Left lung (tissue), 14 donors: ENCODE measurements at places on chromosomes 7 and 10. TPM values are rescaled to one million over a fixed set of nuclear protein-coding genes. Genes with fewer than 3 reads are reported as not detected.
A peak's percentile ranks its signal among the peaks of the same experiment; 100 is the strongest.

GRCh38 chr7:28224172-28224571 is 43.6 kb upstream of the JAZF1 start:
- H3K27ac ChIP-seq, result no peak overlapping the region
- no peaks in the 10 kb centered on the region for H3K36me3 ChIP-seq
- H3K4me1 ChIP-seq, result no peaks in the 10 kb centered on the region
- H3K4me3 ChIP-seq, result no peak overlapping the region
- DNase-seq, result no peak
- H3K27me3 ChIP-seq, result no peaks in the 10 kb centered on the region

Gene CTNNA3
- polyA plus RNA-seq, result 5.8 TPM

GRCh38 chr7:142968229-142968628 is 6.1 kb upstream of the KEL start:
- H3K36me3 ChIP-seq, result no peaks in the 10 kb centered on the region
- no peak overlapping the region for H3K27ac ChIP-seq
- H3K4me3 ChIP-seq, result no peak overlapping the region
- peaks cover 13% of the 10 kb centered on the region for H3K27me3 ChIP-seq
- H3K4me1 ChIP-seq, result no peaks in the 10 kb centered on the region
- no peak for DNase-seq

DNA sequence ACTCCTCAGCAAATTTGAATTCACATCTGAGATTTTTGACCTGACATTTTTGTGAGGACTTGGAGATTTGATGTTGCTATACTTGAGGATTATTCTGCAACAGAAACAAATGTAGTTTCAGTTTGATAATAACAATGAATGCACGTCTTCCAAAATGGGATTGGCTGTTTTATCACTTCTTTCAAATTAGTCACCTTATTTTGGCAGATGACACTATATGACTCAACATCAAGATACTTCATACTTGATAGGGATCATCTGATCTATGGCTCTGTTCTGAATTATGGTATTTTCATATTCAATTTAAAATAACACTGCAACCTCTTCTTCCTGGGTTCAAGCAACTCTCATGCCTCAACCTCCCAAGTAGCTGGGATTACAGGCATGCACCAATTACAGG is 24.2 kb downstream of the ARL5B start:
- no peak overlapping the region for H3K4me3 ChIP-seq
- no peak for DNase-seq
- H3K4me1 ChIP-seq, result no peaks in the 10 kb centered on the region

DNA sequence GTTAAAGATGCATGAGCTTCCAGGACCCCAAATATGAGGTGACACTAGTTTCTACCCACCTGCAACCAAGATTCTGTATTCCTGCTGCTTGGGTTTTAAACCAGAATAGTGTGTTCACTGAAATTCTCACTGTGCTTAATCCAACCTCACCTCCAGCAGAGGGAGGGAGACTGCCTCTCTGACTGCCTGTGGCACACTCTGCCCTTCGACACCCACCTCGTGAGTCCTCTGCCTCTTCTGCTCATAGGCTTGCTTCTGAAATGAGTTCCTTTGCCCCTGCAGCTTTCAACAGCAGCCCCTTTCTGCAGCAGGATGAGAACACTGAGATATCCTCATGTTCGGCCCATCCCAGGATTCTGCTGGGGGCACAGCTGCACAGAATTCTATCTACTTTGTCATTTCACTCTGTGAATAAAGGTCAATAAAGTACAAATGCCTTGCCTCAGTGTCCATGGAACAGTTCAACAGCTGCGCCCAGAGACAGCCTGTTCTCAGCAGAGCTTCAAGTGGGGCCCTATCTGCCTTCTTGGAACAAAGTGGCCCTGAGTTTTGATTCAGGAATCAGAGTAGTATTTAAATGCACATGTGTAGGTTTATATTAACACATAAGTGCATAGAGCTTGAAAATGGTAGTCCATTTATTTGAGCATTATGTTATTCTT is 632.5 kb downstream of the TNS3 start:
- no peaks in the 10 kb centered on the region for H3K4me1 ChIP-seq
- H3K36me3 ChIP-seq, result no peaks in the 10 kb centered on the region
- no peaks in the 10 kb centered on the region for H3K27me3 ChIP-seq
- H3K4me3 ChIP-seq, result no peak overlapping the region

Gene ARHGAP22
- 2.2 TPM for polyA plus RNA-seq

Gene ATOH7
- polyA plus RNA-seq, result 0.18 TPM

Gene RPEL1
- 0.11 TPM for polyA plus RNA-seq

Gene HTR5A
- polyA plus RNA-seq, result not detected

- DNase-seq, result no peak
- H3K36me3 ChIP-seq, result no peaks in the 10 kb centered on the region
- no peaks in the 10 kb centered on the region for H3K27me3 ChIP-seq
- H3K4me3 ChIP-seq, result no peak overlapping the region
- no peaks in the 10 kb centered on the region for H3K4me1 ChIP-seq
Observed at GRCh38 chr10:34985146-34985545, 105.0 kb downstream of the CUL2 start.

DNA sequence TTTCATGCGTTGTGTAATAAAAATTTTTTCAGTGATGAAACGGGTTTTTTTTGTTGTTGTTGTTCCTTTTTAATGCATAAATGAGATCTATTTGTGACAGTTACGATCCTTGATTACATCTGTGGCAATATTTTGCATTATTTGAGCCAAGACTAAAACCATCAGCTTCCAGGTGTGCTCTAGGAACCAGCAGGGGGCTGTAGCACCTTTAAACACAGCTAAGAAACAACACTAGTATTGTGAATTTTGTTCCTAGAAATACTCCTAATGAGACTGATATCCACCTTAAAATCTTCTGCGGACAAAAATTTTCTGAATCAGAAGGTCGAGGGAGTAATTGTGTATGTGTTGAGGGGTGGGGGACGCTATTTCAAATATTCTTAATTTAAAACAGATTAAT is 52.6 kb downstream of the FGFBP3 start:
- H3K27me3 ChIP-seq, result no peaks in the 10 kb centered on the region
- no peaks in the 10 kb centered on the region for H3K4me1 ChIP-seq
- H3K4me3 ChIP-seq, result no peak overlapping the region
- no peak for DNase-seq
- H3K27ac ChIP-seq, result no peak overlapping the region

GRCh38 chr10:59891349-59891748 is 15.0 kb downstream of the CCDC6 start:
- no peaks in the 10 kb centered on the region for H3K27me3 ChIP-seq
- H3K4me1 ChIP-seq, result peaks cover 90% of the 10 kb centered on the region
- H3K27ac ChIP-seq, result no peak overlapping the region
- no peaks in the 10 kb centered on the region for H3K36me3 ChIP-seq
- DNase-seq, result no peak

Gene KNDC1
- polyA plus RNA-seq, result 3.8 TPM

Gene COBL
- polyA plus RNA-seq, result 3.6 TPM

GRCh38 chr10:16992611-16993119 is 136.9 kb downstream of the CUBN start:
- DNase-seq, result no peak
- H3K4me1 ChIP-seq, result no peaks in the 10 kb centered on the region
- H3K36me3 ChIP-seq, result no peaks in the 10 kb centered on the region
- H3K27me3 ChIP-seq, result no peaks in the 10 kb centered on the region

GRCh38 chr10:6408799-6409198 is 171.3 kb downstream of the PRKCQ start:
- no peaks in the 10 kb centered on the region for H3K36me3 ChIP-seq
- H3K4me3 ChIP-seq, result no peak overlapping the region
- H3K27me3 ChIP-seq, result no peaks in the 10 kb centered on the region
- H3K4me1 ChIP-seq, result peaks cover 25% of the 10 kb centered on the region
- DNase-seq, result no peak
- no peak overlapping the region for H3K27ac ChIP-seq

Gene LBX1
- polyA plus RNA-seq, result 0.75 TPM

Gene OR2A12
- polyA plus RNA-seq, result 0.10 TPM

GRCh38 chr7:79930604-79931003 is 204.0 kb upstream of the GNAI1 start:
- no peak for DNase-seq
- no peak overlapping the region for H3K4me3 ChIP-seq
- H3K36me3 ChIP-seq, result no peaks in the 10 kb centered on the region
- no peak overlapping the region for H3K27ac ChIP-seq
- no peaks in the 10 kb centered on the region for H3K27me3 ChIP-seq

- no peaks in the 10 kb centered on the region for H3K36me3 ChIP-seq
- no peak overlapping the region for H3K27ac ChIP-seq
- H3K4me3 ChIP-seq, result no peak overlapping the region
- no peak for DNase-seq
Observed at GRCh38 chr10:16231176-16231575, 205.6 kb upstream of the PTER start.

DNA sequence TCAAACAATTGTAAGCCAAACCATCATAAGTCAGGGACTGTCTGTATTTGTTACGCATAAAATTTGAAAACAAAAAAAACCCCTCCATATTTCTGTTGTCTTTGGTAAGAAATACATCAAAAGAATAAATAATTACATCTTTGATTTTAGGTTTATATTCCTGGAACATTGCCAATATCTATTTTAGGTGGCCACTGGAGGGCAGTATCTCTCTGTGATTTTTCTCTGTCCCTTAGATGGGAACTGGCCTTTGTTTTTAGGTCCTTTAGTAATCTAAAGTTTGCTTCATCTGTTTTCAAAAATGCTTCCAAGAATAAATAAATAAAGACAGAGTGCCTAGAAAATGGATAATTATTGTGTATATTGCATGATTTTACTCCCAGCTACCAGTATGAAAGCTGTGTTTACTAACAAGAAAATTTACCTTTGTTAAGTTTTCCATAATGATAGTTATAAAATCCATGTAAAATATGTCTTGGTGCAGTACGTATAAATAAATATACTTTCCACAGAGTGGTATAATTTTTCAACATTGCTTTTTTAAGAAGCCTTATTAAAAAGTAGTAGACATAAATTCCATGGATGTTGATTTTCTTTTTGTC is 64.2 kb downstream of the PHYHIPL start:
- H3K4me1 ChIP-seq, result no peaks in the 10 kb centered on the region
- H3K4me3 ChIP-seq, result no peak overlapping the region
- H3K27ac ChIP-seq, result no peak overlapping the region

DNA sequence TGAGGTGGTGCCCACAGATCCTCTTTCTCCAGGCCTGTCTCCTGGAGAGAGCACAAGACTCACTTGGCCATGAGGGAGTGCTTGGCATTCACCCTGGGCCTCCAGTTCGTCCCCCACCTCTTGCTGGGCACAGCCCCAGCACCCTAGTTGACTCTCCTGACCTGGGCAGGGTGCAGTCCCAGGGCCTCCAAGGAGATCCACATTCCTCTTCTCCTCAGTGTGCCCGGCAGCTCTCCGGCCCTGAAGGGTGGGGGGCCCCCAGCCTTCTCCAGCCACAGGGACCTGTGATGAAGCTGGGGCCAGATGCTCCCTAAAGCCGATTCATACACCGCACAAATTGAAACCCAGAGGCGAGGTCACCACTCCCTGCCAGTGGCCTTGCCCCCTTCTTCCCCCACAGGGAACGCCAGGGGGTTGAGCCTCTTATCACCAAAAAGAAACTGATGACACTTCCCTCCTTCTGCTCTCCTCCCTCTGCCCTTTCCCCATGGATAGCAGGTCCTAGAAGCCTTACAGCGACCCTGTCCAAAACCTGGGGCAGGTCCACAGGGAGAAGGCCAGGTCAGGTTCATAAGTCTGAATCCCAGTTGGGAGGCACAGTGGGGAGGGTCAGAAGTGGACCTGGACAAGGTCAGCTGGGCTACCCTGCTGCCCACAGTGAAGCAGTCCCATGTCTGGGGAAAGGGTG is 3.1 kb downstream of the EN2 start:
- no peaks in the 10 kb centered on the region for H3K36me3 ChIP-seq
- H3K27me3 ChIP-seq, result peaks cover 95% of the 10 kb centered on the region
- peaks cover 31% of the 10 kb centered on the region for H3K4me1 ChIP-seq

DNA sequence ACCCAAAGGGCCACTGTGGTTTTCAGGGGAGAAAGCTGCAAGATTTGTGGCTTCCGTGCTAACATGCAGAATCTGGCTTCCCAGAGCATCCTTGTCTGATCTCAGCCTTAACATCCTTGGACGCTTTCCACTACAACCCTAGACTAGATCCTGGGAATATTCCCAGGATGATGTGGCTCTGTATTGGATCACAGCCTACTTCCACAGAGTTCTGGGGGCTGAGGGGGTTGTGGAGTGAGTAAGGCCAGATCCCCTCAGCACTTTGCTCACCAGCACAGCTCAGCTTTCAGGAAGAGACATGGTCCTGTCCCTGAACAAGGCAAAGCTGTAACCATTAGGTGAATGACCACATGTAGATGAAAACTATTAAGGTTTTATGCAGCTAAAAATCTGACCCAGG is 241.3 kb upstream of the MYO3A start:
- DNase-seq, result no peak
- no peak overlapping the region for H3K4me3 ChIP-seq
- H3K27ac ChIP-seq, result no peak overlapping the region
- H3K36me3 ChIP-seq, result no peaks in the 10 kb centered on the region

Gene AQP1
- polyA plus RNA-seq, result 177 TPM

- H3K27ac ChIP-seq, result no peak overlapping the region
- H3K27me3 ChIP-seq, result no peaks in the 10 kb centered on the region
- no peak overlapping the region for H3K4me3 ChIP-seq
- DNase-seq, result no peak
- H3K36me3 ChIP-seq, result no peaks in the 10 kb centered on the region
Observed at GRCh38 chr10:16639471-16639870, 117.8 kb upstream of the C1QL3 start.

Gene TRIL
- 35.7 TPM for polyA plus RNA-seq

- H3K27me3 ChIP-seq, result no peaks in the 10 kb centered on the region
- no peaks in the 10 kb centered on the region for H3K36me3 ChIP-seq
- H3K4me3 ChIP-seq, result no peak overlapping the region
- H3K4me1 ChIP-seq, result no peaks in the 10 kb centered on the region
- peak; percentile 28 for DNase-seq
Observed at GRCh38 chr7:1723254-1723653, 53.2 kb downstream of the ELFN1 start.

- H3K27me3 ChIP-seq, result no peaks in the 10 kb centered on the region
- no peaks in the 10 kb centered on the region for H3K4me1 ChIP-seq
- H3K27ac ChIP-seq, result no peak overlapping the region
- DNase-seq, result no peak
Observed at GRCh38 chr7:91109200-91109599, 155.0 kb upstream of the FZD1 start.

GRCh38 chr7:49805371-49806007 is 32.1 kb downstream of the VWC2 start:
- H3K4me1 ChIP-seq, result no peaks in the 10 kb centered on the region
- no peak overlapping the region for H3K27ac ChIP-seq
- no peak for DNase-seq
- H3K4me3 ChIP-seq, result no peak overlapping the region
- no peaks in the 10 kb centered on the region for H3K36me3 ChIP-seq
- H3K27me3 ChIP-seq, result no peaks in the 10 kb centered on the region

Gene FAM185A
- 12.4 TPM for polyA plus RNA-seq

- no peaks in the 10 kb centered on the region for H3K36me3 ChIP-seq
- no peaks in the 10 kb centered on the region for H3K27me3 ChIP-seq
- no peak overlapping the region for H3K4me3 ChIP-seq
- no peak overlapping the region for H3K27ac ChIP-seq
Observed at GRCh38 chr7:113321201-113321600, 202.8 kb upstream of the SMIM30 start.

Gene OR2A1
- 2.7 TPM for polyA plus RNA-seq

GRCh38 chr10:72316748-72317435 is 37.8 kb downstream of the DNAJB12 start:
- no peak overlapping the region for H3K4me3 ChIP-seq
- DNase-seq, result no peak
- peaks cover 32% of the 10 kb centered on the region for H3K4me1 ChIP-seq
- no peaks in the 10 kb centered on the region for H3K27me3 ChIP-seq
- peak overlapping the region; percentile 75 for H3K27ac ChIP-seq
